Activated CD8-positive, alpha-beta memory T cell treated with anti-CD3 and anti-CD28 coated beads for 4 hours (primary cell): ENCODE measurements at places on chromosomes 13 and 19.

DNA sequence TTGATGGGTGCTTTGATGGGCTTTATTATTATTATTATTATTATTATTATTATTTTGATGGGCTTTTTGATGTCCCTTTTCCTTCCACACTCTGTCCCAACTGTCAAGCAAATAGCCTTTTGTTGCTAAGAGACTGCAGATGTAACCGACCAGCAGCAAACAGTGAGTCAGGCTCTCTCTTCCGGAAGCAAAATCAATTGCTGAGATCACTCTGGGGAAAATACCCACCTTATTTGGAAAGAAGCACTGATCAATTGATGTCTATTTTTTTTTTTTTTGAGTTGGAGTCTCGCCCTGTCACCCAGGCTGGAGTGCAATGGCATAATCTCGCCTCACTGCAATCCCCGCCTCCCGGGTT, 2.9 kb downstream of the LDLR start:
- no peak for DNase-seq

GRCh38 chr19:41994994-41995958, 1.2 kb upstream of the ATP1A3 start:
- no peak for DNase-seq

DNA sequence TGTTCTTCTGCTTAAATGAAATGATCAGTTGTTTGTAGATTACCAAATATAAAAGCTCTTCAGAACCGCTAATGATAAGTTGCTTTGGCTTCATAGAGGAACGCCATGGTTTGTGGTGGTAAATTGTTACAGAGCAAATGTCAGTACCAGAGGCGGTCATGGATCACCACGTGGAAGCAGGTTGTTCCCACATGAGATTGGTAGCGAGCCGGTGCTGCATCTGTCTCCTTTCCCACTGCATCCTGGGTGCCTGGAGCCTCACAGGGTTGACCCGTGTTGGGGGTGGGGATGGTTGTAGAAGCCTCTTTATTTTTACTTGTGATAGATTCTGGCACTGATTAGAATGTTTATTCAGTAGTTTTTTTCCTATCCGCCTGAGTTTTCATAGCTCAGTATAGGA, 14.7 kb downstream of the GARRE1 start:
- DNase-seq: no peak

- peak; percentile 51 for DNase-seq
Observed at GRCh38 chr13:48749699-48750473, 96.2 kb downstream of the CYSLTR2 start.

- DNase-seq: no peak
Observed at GRCh38 chr19:2755811-2756210, 16.0 kb upstream of the SLC39A3 start.

- no peak for DNase-seq
Observed at GRCh38 chr13:98142380-98143156, at the start of gene FARP1. Gene FARP1 (plus strand): TSS chr13:98143094. CDS start chr13:98213243, 70,149 bp downstream.

DNA sequence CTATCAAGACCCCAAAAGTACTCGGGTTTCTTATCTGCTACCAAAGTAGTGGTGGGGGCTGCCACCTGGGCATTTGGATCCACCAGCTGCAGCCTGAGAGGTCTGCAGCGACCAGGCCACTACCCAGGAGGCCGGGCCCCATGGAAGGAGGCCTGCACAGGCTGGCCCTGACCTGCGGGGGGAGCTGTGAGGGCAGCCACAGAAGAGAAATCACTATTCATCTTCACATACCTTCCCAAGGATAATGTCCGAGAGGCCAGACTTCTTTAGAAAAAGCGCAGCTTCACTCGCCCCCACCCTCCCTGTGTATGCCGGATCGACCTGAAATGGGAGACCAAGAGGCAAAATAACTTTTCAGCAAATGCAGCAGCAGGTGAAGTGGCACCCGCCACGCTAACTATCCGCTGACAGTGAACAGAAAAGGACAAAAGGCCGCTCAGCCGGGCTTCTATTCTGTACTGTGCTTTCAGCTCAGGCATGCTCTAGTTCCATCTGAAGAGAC, 30.1 kb downstream of the EPS15L1 start:
- DNase-seq: no peak

- DNase-seq: no peak
Observed at GRCh38 chr13:75308222-75308621, 173.7 kb downstream of the TBC1D4 start.

- peak; percentile 23 for DNase-seq
Observed at GRCh38 chr19:16417660-16418596, 53.8 kb downstream of the EPS15L1 start.

- DNase-seq: no peak
Observed at GRCh38 chr19:37994823-37995130, 87.8 kb downstream of the SIPA1L3 start.
